ENCODE measurements at places on chromosomes 16 and 17.

GRCh38 chr16:87747626-87748414 lies 18.0 kb downstream of the KLHDC4 start:
- DNase-seq = no peak

- no peak for DNase-seq
Observed at GRCh38 chr17:10702574-10702973, 5.2 kb downstream of the ADPRM start.

DNA sequence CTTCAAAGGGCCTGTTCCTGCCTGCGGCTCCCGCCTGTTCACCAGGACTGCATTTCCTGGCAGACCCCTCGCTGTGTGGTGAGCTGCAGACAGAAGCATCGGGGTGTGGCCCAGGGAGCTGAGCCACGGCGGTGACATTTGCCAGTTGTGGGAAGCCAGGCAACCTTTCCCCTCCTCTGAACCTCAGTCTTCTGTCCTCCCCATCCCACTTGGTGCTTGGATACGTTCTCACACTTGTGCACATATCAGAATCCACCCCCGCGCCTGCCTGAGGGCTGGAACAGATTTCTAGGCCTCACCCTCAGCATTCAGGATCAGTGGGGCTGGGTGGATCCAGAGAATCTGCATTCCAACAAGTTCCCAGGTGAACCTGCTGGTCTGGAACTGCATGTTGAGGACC lies 63.5 kb downstream of the CRISPLD2 start:
- DNase-seq = no peak

DNA sequence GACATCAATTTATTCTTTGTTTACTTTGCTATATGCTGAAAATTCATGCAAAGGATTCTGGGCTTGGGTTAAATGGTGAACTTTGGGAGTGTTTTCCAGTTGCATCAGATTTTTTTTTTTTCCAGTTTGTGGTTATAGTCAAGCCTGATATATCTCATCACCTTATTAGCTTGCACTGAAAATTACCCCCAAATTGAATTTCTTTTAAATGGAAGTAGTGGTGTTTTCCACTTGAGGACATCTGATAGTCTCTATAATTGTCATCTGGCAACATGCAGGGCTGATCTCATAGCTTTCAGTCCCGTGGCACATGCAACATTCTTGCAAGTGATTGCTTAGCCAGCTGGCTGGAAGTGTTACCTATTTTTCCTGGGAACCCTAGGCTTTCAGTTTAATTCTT lies 4.7 kb upstream of the KRTAP3-1 start:
- no peak for DNase-seq

DNA sequence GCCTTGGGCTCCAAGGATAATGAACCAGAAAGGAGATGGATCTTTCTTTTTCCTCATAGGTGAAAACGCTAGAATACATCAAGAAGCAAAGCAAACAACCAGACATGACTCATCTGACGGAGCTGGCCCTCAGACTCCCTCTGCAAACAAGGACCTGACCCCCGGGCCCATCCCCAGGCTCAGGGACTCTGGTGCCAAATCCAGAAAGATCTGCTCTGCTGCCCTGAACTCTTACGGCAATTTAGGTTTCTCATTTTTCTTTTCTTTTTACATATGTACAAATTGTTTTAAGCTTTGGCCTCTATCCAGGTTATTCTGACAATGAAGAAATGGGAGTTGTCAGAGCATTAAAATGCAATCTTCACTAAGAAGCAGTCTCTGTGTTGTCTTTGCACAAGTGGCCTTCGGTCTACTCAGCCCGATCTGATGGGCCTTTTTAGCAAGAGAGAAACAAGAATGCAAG lies 17.7 kb downstream of the KNOP1 start:
- DNase-seq = no peak

- DNase-seq = no peak
Observed at GRCh38 chr16:50285406-50286003, 19.2 kb downstream of the ADCY7 start.

DNA sequence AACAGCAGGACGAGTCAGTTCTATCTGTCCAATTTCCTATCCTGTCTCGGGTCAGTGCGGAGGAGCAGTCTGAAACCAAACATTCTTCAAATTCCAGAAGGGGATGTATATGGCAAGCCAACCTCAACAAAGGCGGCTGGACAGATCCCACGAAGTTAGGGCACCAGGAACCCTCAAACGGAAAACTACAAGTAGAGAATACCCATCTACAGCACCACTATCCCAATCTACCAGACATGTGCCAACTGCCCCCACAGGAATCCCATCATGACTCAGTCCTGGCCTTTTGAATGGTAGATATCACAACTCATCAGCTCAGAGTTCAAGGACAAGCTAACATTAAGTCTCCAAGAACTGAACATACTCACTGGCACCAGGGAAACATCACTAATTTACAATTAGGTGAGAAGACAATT lies 2.3 kb downstream of the NAT9 start:
- DNase-seq = no peak

DNA sequence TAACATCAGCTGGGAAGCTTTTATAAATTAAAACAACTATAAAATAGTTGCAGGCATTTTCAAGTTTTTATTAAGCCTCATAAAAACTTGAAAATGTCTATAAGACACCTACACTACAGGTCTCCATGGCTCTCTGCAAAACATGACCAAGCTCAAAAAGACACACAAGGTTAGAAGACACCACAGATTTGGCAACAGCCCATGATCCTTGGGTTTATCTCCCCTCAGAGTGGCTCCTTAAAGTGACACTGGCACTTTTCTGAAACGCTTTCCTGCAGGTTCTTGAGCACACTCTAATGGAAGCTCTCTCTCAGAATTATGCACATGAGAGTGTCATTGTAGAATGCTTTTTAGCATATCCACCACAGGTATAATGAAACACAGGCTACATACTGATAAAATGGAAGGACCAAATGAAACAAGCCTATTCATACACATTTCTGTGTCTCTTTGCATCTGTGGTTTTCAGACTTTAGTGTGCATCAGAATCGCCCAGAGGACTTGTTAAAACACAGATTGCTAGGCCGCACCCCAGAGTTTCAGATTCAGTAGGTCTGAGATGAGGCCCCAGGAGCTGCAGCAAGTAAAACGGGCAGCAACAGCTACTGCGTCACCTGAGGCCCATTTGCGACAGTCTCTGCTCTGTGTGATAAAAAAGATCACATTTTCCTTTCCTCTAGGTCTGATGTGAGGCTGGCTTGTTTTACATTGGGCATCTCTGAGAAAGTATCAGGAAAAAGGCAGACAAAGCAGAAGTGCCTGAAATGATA lies 75.0 kb upstream of the WSB1 start:
- no peak for DNase-seq

GRCh38 chr17:39979893-39980350 lies 685 bp upstream of the PSMD3 start:
- no peak for DNase-seq

DNA sequence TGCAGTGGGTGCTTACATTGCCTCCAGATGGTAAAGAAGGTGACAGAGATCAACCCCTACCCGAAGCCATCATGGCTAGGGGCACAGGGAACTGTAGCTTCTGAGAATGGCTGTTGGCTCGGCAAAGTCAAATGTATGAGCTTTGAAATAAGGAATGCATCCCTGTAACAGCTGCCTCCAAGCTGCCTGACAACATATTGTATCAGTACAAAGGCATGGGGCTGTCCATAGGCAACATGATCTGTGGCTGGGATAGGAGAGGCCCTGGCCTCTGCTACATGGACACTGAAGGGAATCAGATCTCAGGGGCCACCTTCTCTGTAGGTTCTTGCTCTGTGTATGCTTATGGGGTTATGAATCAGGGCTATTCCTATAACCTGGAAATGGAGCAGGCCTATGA lies 119.2 kb upstream of the NETO2 start:
- no peak for DNase-seq

DNA sequence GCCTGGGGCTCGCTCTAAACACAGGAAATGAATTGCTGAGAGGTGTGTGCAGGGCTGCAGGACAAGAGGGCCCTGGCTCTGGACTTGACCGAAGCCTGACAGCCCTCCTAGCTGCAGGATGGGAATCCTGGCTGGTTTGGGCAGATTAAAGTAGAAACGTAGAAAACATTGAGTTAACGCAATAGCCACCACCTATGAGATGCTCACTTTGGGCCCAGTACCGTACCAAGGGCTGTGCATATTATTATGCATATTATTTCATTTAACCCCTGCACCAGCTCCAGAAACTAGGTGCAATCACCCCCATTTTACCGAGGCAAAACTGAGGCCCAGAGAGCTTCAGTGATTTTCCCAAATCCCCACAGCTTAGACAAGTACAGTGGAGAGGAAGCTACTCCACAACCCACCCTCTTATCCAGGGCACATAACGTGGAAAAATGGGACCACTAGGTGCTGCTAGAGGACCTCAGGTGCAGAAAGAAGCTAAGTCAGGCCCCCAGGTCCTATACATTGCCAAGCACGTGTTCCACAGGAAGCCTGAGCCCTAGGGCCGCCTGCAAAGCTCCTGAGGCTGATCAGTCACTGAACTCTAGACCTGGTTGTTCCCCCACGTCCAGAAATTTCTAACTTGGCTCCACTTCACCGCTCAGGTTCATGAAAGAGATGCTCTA lies 79.2 kb downstream of the MYH11 start:
- DNase-seq = no peak

DNA sequence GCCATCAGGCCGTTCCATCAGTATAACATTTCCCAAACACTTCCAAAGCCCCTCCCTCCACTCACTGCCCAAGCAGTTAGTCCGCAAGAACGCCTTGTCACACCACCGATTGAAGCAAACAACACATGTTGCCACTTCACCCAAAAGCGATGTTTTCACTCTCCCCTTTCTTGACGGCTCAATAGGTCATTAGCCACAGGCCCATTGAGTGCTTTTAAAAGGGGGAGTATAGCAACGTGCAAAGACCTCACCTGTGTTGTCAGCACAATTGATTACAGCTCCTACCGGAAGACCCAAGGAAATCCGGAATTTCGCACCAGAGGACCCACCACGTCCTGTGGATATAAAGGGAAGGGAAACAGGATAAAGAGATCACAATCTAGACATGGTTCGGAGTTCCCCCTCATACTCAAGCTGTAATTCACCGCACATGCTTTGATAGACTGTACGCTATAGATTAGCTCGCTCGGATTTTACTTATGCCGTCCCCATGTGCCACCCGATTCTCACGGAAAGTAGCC lies 690 bp downstream of the RPL23 start:
- DNase-seq = no peak

DNA sequence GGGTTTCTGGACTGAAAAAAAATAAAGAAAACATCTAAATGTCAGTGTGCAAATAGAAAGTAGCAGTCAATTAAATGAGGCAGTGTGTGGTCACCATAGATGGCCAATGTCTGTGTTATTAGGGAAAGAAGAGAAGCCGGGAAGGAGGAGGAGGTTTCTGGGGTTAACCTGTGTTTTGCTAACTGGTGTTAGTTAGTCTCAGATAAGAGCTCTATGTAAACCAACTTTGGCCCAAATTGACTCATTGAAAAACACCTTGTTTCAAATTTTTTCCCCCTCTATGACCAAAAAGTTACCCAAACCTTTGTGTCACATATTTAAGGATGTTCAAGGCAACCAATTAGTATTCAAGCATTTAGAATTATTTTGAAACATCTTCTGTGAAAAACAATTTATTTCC lies 530.9 kb downstream of the MAF start:
- no peak for DNase-seq

GRCh38 chr17:12624211-12624610 lies 41.5 kb upstream of the MYOCD start:
- no peak for DNase-seq

DNA sequence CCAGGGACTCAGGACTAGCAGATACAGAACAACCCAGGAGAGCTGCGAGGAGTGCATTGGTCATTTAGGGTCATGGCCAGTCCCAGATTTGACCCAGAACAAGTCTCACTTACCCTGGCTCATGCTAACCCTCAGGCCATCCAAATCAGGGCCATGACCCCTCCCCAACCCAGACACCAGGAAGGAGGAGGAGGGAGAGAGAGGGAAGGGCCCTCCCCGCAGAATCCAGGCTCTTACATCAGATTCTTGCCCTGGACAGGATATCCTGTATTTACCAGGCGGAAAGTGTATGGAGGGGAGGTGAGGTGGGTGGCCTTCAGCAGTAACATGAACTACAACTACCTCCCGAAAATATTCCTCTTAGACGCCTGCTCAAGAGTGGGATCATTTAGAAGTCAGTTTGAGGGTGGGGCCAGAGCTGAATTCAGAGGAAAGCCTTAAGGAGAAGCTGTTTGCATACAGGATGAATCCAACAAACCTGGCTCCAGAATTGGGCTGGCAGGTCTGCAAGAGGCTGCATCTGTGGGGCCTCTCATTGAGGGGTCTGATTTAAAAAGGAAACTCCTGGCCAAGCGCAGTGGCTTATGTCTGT lies 2.1 kb downstream of the VAT1 start:
- no peak for DNase-seq

- no peak for DNase-seq
Observed at GRCh38 chr17:17030515-17031211, 11.6 kb upstream of the MPRIP start.

DNA sequence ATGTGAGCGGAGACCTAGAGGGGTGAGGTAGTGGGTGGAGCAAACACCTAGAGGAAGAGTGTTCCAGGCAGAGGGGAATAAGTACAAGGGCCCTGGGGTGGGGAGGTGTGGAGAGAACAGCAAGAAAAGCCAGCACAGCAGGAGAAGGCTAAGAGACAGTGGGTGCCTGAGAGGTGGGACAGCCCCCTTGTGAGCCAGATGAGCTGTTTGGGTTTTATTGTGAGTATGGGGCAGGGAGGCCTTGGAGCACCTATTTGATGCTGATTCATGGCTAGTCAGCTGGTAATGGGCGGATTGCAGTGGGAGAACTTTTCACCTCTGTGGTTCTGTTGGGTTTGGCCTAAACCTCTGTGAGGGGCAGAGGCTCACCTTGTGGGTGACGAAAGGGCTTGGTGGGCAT lies 68.4 kb downstream of the ABCC1 start:
- DNase-seq = no peak

DNA sequence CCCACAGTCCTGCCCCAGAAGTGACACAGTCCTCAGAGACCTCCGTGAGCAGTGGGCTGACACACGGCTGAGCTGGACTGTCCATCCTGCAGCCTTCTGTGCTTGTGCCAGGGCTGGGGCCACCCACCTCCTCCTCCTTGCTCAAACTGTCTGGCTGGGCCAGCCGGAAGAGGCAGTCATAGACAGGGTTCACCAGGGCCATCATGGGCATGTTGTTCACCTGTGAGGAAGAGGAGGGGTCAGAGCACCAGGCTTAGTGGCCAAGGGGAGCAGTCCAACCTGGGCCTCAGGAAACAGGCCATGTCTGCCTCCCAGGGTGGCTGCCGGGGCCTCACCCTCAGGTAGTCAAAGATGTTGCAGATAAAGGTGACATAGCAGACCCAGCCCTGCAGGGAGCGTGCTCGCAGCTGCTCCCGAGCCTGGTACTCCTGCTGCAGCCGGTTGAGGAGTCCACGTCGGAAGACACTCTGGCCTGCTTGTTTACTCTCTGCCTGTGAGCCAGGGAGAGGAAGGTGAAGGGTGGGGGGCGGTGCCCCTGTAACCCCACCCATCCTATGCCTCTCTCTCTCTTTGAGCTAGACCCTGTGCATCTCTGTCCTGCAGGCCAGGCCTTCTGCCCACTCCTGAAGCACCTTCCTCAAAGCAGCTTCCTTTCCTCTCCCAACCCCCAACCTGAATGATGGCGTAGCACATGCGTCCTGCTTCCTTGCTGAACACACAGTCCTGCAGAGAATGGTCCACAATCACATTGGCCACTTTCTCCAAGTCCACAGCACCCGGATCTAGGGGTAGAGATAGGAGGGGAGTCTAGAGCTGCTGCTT lies 3.4 kb downstream of the MIF4GD start:
- DNase-seq = no peak

GRCh38 chr17:16529906-16530305 lies 37.9 kb upstream of the LRRC75A start:
- no peak for DNase-seq

GRCh38 chr17:66830451-66830850 lies 4.5 kb upstream of the CACNG5 start:
- DNase-seq = no peak

Data from pulmonary artery endothelial cell (primary cell).